ENCODE measurements at places on chromosomes 6 and 20. TPM values are rescaled to one million over a fixed set of nuclear protein-coding genes. Genes with fewer than 3 reads are reported as not detected.

MMUT gene
- 38.3 TPM for total RNA-seq

RAB44 gene
- 0.05 TPM for total RNA-seq

PHF20 gene
- 35.9 TPM for total RNA-seq

RBM24 gene
- total RNA-seq, result 189 TPM

TUBB2B gene
- 1.4 TPM for total RNA-seq

RREB1 gene
- total RNA-seq, result 33.3 TPM

FAM217A gene
- total RNA-seq, result not detected

DNA sequence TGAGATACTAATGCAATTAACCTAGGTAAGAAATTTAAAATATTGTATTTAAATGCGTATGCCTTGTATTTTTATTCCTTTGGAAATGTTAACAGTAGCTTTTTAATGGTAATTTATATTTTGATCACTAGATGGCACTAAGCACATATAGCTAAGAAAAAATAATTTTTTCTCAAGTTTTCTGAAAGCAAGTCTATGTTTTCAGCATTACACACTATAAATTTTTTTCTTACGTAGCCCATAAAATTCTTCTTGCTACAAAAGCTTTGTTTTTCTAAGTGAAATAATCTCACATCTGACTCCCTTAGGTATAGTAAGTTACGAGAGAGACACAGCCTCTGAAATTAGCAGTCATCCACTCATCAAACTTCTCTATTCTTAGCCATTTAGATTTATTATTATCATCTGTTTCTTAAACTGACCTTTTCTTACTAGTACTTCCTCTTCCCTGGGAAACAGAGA lies 35.7 kb downstream of the TSPYL4 start:
- H3K36me3 ChIP-seq, result peaks cover 7% of the 10 kb centered on the region
- H3K27me3 ChIP-seq, result no peaks in the 10 kb centered on the region
- no peak for DNase-seq
- no peak overlapping the region for H3K4me3 ChIP-seq

GRCh38 chr6:10507298-10507697 lies 13.9 kb upstream of the GCNT2 start:
- H3K4me1 ChIP-seq, result peaks cover 10% of the 10 kb centered on the region
- H3K4me3 ChIP-seq, result no peak overlapping the region
- DNase-seq, result no peak

- peaks cover 77% of the 10 kb centered on the region for H3K4me1 ChIP-seq
- no peaks in the 10 kb centered on the region for H3K27me3 ChIP-seq
- no peak overlapping the region for H3K4me3 ChIP-seq
- DNase-seq, result no peak
- peak overlapping the region; percentile 40 for H3K27ac ChIP-seq
Observed at GRCh38 chr6:56729719-56730118, 87.0 kb upstream of the DST start.

GRCh38 chr6:78693835-78694234 lies 173.5 kb upstream of the IRAK1BP1 start:
- no peak overlapping the region for H3K27ac ChIP-seq
- no peak overlapping the region for H3K4me3 ChIP-seq
- H3K36me3 ChIP-seq, result no peaks in the 10 kb centered on the region
- no peak for DNase-seq
- no peaks in the 10 kb centered on the region for H3K27me3 ChIP-seq

- no peaks in the 10 kb centered on the region for H3K36me3 ChIP-seq
- no peaks in the 10 kb centered on the region for H3K27me3 ChIP-seq
- no peaks in the 10 kb centered on the region for H3K4me1 ChIP-seq
- no peak for DNase-seq
Observed at GRCh38 chr6:74611220-74611619, 594.6 kb downstream of the COL12A1 start.

GRCh38 chr6:142384519-142385254 lies 82.9 kb downstream of the ADGRG6 start:
- H3K27ac ChIP-seq, result no peak overlapping the region
- H3K4me3 ChIP-seq, result no peak overlapping the region
- no peaks in the 10 kb centered on the region for H3K4me1 ChIP-seq

GRCh38 chr20:38084425-38084951 lies 50.9 kb downstream of the RPRD1B start:
- H3K4me1 ChIP-seq, result peaks cover 62% of the 10 kb centered on the region
- peaks cover 48% of the 10 kb centered on the region for H3K36me3 ChIP-seq
- DNase-seq, result no peak
- H3K27ac ChIP-seq, result peak overlapping the region; percentile 86
- H3K4me3 ChIP-seq, result peak overlapping the region; percentile 44
- H3K27me3 ChIP-seq, result no peaks in the 10 kb centered on the region

DNA sequence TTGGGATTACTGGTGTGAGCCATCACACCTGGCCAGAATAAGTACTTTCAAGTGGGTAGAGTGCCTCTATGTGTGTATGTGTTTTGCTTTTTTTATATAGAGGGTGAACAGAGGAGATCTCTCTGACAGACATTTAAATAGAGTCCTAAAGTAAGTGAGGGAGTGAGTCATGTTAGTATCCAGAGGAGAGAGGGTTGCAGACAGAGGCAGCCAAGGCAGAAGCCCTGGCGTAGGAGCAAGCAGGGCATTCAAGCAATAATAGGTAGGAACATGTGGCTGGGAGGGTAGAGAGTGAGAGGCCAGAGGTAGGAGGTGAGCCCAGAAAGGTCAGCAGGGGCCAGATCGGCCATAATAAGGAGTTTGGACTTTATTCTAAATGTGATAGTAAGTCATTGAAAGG lies 48.9 kb downstream of the PHF20 start:
- DNase-seq, result no peak
- no peak overlapping the region for H3K4me3 ChIP-seq
- H3K27me3 ChIP-seq, result no peaks in the 10 kb centered on the region

DNA sequence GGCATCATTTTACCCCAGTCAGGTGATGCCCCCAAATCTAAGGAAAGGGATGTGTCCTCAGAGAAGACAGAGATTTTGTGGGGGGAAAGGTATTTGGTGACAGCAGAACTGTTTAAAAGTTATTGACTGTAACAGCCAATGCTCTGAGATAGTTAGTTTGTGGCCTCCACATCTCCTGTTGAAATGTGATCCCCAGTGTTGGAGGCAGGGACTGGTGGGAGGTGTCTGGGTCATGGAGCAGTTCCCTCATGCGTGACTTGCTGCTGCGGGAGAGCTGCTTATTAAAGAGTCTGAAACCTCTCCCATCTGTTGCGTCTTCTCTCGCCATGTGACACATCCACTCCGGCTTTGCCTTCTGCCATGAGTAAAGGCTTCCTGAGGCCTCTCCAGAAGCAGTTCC lies 282.8 kb upstream of the FOXQ1 start:
- DNase-seq, result no peak
- H3K4me1 ChIP-seq, result no peaks in the 10 kb centered on the region
- H3K27ac ChIP-seq, result no peak overlapping the region
- peaks cover 33% of the 10 kb centered on the region for H3K27me3 ChIP-seq

GRCh38 chr6:117463762-117464665 lies 18.5 kb upstream of the DCBLD1 start:
- DNase-seq, result no peak
- H3K4me1 ChIP-seq, result no peaks in the 10 kb centered on the region
- no peaks in the 10 kb centered on the region for H3K27me3 ChIP-seq
- no peak overlapping the region for H3K27ac ChIP-seq
- no peaks in the 10 kb centered on the region for H3K36me3 ChIP-seq

DNA sequence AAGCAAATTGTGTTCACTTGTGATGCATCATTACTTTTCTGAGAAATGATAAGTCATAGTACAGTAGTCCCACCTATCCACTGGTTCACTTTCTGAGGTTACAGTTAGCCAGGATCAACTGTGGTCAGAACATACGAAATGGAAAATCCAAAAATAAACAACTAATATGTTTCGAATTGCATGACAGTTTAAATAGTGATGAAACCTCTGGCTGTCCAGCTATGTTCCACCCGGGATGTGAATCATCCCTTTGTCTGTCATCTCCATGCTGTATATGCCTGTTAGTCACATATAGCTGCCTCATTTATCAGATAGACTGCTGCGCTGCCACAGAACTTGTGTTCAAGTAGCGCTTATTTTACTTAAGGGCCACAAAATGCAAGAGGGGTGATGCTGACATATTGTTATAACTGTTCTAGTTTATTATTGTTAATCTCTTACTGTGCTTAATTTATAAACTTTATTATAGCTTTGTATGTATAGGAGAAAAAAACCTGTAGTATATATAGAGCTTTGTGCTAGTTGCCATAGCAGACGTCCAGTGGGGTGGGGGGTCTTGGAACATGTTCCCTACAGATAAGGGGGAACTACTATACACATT lies 29.2 kb downstream of the AFDN start:
- H3K27ac ChIP-seq, result no peak overlapping the region
- H3K36me3 ChIP-seq, result no peaks in the 10 kb centered on the region
- DNase-seq, result no peak
- H3K4me3 ChIP-seq, result no peak overlapping the region
- peaks cover 80% of the 10 kb centered on the region for H3K4me1 ChIP-seq
- no peaks in the 10 kb centered on the region for H3K27me3 ChIP-seq

- H3K27ac ChIP-seq, result no peak overlapping the region
- no peak for DNase-seq
- no peaks in the 10 kb centered on the region for H3K36me3 ChIP-seq
- H3K4me3 ChIP-seq, result no peak overlapping the region
Observed at GRCh38 chr6:132188556-132189264, 212.6 kb downstream of the MOXD1 start.
